Breast epithelium (tissue), 4 donors: ENCODE measurements at places on chromosomes 6 and 20. TPM values are rescaled to one million over a fixed set of nuclear protein-coding genes. Genes with fewer than 3 reads are reported as not detected.
A peak's percentile ranks its signal among the peaks of the same experiment; 100 is the strongest.

DNA sequence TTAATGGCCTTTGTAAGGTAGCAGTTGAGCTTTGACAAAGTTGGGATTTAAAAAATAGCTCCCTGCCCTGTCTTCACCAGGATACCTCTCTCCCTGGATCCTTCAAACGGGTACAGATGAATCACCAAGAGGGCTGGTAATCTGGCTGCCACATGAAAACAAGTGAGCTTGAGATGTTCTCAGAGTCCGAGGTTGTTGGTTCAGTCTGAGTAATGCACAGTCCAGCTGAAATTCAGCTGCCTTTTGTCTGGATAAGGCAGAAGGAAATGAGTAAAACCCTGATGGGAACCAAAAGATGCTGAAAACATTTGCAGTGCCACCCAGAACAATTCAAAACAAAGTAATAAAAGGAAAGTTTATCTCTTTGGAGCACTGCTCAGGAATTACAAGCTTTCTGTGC lies 86.8 kb downstream of the GJA1 start:
- H3K27ac ChIP-seq = no peak overlapping the region
- no peaks in the 10 kb centered on the region for H3K27me3 ChIP-seq
- no peak overlapping the region for H3K4me3 ChIP-seq
- no peaks in the 10 kb centered on the region for H3K4me1 ChIP-seq
- no peak for DNase-seq
- no peaks in the 10 kb centered on the region for H3K36me3 ChIP-seq

The NRSN1 gene
- not detected for total RNA-seq

The NCOA5 gene
- total RNA-seq = 36.1 TPM

- no peak overlapping the region for H3K4me3 ChIP-seq
- no peak overlapping the region for H3K27ac ChIP-seq
- no peaks in the 10 kb centered on the region for H3K36me3 ChIP-seq
- DNase-seq = no peak
Observed at GRCh38 chr6:38603966-38604365, 35.8 kb downstream of the BTBD9 start.

DNA sequence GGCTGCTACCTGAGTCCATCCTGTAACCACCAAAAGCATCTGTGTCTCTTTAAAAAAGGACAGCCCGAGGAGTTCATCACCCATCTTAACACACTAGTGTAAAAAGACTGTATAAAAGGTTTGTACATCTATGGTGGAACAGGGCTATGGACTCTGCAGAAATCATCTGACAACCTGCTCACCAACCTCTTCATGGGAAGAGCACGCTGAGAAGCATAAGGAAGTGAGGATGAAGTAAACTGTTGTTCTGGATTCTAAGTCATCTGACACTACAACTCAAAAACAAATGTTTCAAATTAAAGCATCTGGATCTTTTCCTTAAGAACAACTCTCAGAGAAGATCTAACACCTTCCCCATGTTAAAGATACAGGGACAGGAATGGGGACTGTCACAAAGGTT lies 5.4 kb downstream of the IFNGR1 start:
- H3K36me3 ChIP-seq = no peaks in the 10 kb centered on the region
- H3K4me1 ChIP-seq = peaks cover 32% of the 10 kb centered on the region
- DNase-seq = no peak
- peak overlapping the region; percentile 64 for H3K27ac ChIP-seq
- no peak overlapping the region for H3K4me3 ChIP-seq
- no peaks in the 10 kb centered on the region for H3K27me3 ChIP-seq

The ARG1 gene
- not detected for total RNA-seq

- H3K27ac ChIP-seq = no peak overlapping the region
- H3K27me3 ChIP-seq = no peaks in the 10 kb centered on the region
- no peak for DNase-seq
- H3K4me1 ChIP-seq = no peaks in the 10 kb centered on the region
- no peak overlapping the region for H3K4me3 ChIP-seq
Observed at GRCh38 chr6:25181923-25182322, 97.3 kb upstream of the CARMIL1 start.

The CST1 gene
- total RNA-seq = not detected

The IPCEF1 gene
- 3.7 TPM for total RNA-seq

GRCh38 chr6:149756261-149756636 lies 6.7 kb downstream of the PCMT1 start:
- no peaks in the 10 kb centered on the region for H3K27me3 ChIP-seq
- DNase-seq = no peak
- no peak overlapping the region for H3K27ac ChIP-seq
- no peak overlapping the region for H3K4me3 ChIP-seq
- H3K36me3 ChIP-seq = no peaks in the 10 kb centered on the region

The ZSCAN23 gene
- total RNA-seq = 1.1 TPM

DNA sequence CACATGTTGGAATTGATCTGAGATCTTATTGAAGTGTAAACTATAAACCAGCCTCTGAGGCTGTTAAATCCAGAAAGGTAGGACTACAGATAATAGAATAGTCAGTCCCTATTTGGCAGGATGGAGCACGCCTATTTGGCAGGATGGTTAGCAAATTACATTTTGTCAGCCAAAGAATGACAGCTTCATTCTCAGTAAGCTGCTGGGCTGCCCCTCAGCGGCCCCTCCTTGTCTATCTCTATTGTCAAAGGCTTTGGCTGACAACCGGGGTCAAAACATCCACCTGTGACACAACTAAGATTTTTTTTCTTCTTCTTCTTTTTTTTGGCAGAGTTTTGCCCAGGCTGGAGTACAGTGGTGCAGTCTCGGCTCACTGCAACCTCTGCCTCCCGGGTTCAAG lies 123.4 kb upstream of the ECI2 start:
- H3K4me3 ChIP-seq = no peak overlapping the region
- no peaks in the 10 kb centered on the region for H3K27me3 ChIP-seq
- DNase-seq = no peak
- no peaks in the 10 kb centered on the region for H3K4me1 ChIP-seq

DNA sequence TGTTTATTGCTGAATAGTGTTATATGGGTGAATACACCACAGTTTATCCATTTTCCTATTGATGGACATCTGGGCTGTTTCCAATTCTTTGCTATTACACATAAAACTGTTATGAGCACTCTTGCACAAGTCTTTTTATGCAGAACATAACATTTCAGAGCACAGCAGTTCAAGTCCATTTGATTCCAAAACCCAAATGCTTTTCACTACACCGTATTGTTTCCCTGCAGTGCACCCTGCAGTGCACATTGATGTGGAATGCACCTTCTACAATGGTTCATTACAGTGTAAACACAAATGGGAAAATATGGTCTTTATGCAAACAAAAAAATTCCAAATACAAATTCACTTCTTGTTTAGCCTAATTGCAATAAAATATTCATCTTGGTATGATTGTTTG lies 3.6 kb upstream of the SLC2A12 start:
- H3K4me3 ChIP-seq = no peak overlapping the region
- no peak for DNase-seq
- H3K27me3 ChIP-seq = no peaks in the 10 kb centered on the region
- no peak overlapping the region for H3K27ac ChIP-seq

GRCh38 chr20:34872622-34873224 lies at the start of gene GGT7:
Gene GGT7 (minus strand): TSS chr20:34872856. CDS start chr20:34872815, 41 bp downstream.
- H3K27ac ChIP-seq = peak within 1 kb of the TSS; percentile 76
- H3K4me3 ChIP-seq = peak within 1 kb of the TSS; percentile 89
- H3K36me3 ChIP-seq = no peaks in the 10 kb centered on the region
- no peaks in the 10 kb centered on the region for H3K27me3 ChIP-seq
- peaks cover 13% of the 10 kb centered on the region for H3K4me1 ChIP-seq

The FUT9 gene
- total RNA-seq = 2.8 TPM

The HLA-DRB5 gene
- 0.32 TPM for total RNA-seq
